Mucosa of gallbladder (tissue), 1 donor: ENCODE measurements at places on chromosomes 5 and 9.

GRCh38 chr5:106014262-106014661 is 1656.5 kb downstream of the EFNA5 start:
- no peak for DNase-seq

GRCh38 chr5:99032234-99033013 is 103.6 kb upstream of the CHD1 start:
- peak; percentile 75 for DNase-seq

DNA sequence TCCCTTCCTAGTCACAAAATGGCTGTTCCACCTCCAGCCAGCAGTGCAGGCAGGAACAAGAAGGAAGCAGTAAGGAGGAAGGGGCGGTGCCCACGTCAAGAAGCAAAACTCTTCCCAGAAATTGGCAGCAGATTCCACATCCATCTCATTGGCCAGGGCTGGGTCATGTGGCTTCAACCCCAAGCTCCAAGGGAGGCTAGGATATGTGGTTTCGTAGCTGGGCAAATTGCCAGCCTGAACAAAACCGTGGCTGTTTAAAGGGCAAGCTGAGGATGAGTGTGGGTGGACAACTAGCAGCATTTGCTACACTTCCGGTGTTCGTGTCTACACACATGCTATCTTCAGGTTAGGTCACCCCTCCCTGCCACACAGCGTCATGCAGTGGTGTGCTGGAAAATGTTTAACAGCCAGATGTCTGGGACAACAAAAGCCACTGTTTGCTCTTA is 92.1 kb upstream of the MAP1B start:
- DNase-seq = peak; percentile 78

DNA sequence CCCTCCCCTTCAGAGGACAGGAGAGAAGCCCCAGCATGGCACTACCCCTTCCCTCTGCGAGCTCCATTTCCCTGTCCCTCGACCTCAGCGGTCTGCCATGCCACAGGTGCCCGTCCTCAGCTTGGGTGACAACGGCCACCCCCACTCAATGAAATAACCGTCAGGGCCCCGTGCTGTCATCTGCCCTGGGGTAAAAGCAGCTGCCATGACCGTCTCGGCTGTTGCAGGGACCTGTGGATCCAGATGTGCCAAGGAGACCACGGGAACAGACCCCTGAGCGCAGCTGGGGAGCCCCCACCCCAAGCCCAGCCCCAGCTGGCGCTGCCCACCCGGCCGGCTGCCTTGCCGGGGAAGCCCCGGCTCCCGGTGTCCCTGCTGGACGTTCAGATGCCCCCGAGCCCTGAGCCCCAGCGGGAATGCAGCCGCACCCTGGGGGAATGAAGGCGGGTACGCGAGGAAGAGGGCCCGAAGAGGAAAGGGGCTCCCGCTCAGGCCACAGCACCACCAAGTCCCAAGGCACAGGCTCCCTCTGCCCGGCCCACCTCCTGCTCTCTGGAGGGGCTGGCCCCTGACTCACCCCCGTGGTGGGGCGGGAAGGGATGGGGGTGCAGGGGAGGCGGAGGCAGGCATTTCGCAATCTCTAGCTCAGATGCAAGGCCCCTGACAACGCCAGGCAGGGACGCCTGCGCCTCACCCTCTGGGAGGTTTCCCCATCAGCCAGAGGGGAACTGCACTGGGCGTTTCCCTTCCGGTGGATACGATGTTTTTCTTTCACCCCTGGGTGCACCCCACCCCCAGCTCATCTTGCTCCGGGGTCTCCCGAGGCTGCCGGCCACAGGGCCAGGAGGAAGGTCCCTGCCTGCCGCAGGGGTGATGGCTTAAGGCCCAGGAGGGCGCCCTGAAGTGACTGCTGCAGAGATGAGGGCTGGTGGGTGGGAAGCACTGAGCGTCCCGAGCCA is 49.2 kb downstream of the NACC2 start:
- no peak for DNase-seq

- no peak for DNase-seq
These were observed 7.5 kb downstream of the SLC6A19 start for GRCh38 chr5:1208743-1209488.

GRCh38 chr5:151663617-151664293 is 23.0 kb downstream of the SPARC start:
- peak; percentile 40 for DNase-seq

- no peak for DNase-seq
These were observed 9.1 kb downstream of the NIPAL4 start for GRCh38 chr5:157469073-157469472.

DNA sequence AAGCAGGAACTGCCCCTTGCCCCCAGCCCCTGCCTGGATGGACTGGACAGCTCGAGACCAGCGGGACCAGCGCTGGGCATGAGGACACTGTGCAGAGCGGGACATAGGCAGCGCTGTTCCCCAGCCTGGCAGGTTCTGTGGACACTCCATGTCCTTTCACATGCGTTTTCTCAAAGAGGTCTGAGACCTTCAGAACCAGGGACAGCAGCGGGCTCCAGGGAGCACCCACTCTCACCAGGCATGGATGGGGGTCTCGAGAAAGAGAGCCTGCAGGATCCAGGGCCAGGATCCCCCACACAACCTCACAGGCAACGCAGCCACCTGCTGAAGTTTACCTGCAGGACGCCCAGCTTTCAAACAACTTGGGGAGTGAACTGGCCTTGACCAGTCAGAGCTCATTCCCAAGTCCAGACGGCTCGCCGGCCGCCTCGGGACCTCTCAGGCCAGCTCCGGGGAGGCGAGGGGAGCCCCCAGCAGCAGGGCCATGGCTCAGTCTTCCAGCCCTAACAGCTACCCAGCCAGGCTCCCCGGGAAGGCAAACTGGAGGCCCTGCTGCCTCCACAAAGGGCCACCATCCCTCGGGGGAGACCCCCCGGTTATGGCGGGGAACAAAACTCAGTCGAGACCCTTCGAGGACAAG is 72.5 kb upstream of the SARDH start:
- no peak for DNase-seq

DNA sequence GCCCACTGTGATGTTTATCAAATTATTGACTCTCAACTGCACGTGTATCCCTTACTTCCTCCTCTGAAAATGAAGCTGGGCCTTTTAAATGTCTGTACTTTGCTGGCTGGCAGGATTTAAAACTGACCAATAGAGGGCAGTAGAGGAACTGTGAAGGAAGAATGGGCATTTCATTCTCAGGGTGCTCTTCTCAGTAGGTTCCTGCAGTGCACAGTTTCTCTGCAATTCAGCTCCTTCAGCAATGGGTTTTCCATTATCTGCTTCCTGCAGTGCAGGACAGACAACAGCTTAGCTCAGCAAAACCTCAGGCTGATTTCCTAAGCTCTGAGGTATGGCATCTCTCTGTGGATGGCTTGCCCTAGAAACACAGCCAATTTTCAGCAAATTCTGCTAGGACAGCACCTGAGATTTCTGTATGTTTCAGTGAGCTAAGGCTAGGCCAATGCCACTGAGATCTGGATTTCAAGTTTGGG is 298.4 kb upstream of the PRDM9 start:
- peak; percentile 19 for DNase-seq

- no peak for DNase-seq
These were observed 35.7 kb upstream of the LURAP1L start for GRCh38 chr9:12739014-12739652.

GRCh38 chr5:153400931-153401330 is 89.5 kb upstream of the GRIA1 start:
- no peak for DNase-seq

DNA sequence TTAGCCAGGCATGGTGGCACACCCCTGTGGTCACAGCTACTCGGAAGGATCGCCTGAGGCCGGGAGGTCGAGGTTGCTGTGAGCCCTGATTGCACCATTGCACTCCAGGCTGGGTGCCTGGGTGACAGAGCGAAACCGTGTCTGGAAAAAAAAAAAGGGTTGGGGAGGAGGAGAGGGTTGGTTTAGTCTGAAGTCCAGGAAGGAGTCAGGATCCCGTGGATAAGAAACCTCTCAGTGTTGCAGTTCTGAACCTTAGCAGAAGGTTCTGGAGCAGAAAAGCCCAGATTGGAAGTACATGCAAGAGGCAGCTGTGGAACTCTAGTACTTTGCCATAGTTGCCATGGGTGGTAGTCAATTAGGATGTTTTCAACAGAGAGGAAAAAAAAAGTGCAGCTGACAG is 125.2 kb upstream of the CPEB4 start:
- DNase-seq = no peak

GRCh38 chr5:30183795-30184194 is 1009.7 kb upstream of the CDH6 start:
- no peak for DNase-seq

DNA sequence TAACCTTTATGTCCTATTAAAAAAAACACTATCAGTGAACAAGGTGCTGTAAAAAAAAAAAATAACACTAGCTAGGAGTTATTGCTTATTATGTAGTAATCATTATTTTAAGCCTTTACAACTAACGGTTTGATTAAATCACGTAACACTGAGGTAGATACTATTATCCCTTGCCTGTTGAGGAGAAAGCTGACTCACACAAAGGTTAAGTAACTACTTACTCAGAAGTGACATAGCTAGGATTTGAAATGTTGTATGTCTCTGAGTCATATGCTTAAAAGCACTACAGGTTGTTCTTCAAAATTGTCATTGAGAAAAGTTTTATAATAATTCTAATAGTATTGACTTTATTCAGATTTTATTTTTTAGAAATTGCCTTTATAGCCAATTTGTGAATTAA is 8.8 kb downstream of the TENT2 start:
- no peak for DNase-seq

GRCh38 chr9:135835131-135835530 is 72.2 kb downstream of the CAMSAP1 start:
- DNase-seq = no peak

DNA sequence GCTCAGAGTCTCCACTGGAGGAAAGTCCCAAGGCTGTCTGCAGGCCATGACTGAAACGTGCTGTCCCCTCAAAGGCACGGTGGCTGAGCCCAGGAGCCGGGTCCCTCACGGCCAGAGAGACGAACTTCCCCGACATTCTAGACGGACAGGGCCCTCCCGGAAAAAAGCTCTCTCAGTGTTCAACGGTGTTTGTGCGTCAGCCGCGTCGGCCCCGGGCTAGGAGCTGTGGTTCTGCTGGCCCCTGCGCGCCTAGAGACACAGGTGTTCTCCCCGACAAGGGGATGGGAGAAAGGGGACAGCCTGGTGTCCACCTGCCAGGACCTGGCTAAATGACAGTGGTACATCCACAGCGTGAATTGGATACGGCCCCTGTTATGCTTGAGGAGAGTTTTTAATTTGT is 5.8 kb upstream of the GPSM1 start:
- no peak for DNase-seq

DNA sequence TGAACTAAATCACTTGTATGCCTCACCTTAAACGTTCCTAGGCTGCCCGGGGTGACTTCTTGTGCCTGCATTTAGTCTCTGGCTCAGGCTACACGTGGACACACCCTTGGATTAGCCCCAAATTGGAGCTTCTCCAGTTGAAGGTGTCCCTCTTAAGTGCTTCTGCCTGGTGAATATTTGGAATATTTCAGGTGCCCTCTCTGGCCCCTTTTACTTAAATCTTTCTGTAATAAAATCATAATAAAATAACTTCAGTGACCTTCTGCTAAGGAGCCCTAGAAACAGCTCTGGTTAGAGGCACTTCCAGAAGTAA is 74.3 kb upstream of the KLF9 start:
- DNase-seq = no peak

GRCh38 chr9:137750566-137750965 is 127.0 kb upstream of the CACNA1B start:
- DNase-seq = no peak

GRCh38 chr5:74919487-74919886 is 53.3 kb upstream of the FAM169A start:
- DNase-seq = no peak

DNA sequence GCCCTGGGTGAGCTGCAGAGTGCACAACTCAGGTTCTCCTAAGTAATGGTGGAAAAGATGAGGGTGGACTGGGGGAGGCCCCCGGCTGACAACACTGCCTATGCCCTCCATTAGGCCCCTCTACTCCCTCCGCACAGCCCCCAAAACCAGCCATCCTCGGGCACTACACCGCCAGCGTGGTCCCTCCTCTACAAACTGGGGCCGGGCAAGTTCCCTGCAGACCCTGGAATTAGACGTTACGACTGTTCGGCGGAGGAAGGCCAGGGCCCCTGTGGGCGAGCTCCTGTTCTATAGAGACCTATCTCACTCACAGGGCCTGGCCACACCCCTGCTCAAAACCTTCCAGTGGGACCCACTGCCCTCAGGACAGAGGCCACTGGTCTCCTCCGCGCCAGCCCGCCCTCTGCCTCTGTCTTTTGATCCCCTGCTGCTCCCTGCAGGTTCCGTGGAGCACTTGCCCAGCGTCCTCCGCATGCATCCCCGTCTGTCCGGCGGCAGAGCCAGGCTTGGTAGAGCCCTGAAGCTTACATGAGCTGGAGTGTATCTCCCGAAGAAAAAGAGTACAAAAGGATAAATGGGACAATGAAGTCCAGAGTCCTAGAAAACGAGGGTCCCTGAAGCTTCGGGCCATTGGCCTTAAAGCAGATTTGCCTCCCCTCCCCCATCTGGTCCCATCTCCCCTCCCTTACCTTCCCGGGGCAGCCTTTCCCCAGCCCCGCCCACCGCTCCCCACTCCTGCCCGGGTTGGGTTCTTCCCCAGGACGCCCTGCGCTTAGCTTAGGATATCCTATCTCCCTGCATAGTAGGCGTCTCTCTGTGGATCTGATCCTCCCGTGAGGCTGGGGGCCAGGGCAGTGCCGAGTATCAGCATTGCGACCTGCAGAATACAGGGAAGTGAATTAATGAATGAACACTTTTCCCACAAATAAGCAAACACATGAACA is 71.3 kb downstream of the HRH2 start:
- DNase-seq = no peak

GRCh38 chr5:160887780-160888179 is 35.8 kb upstream of the ATP10B start:
- no peak for DNase-seq

- no peak for DNase-seq
These were observed 14.8 kb downstream of the LVRN start for GRCh38 chr5:115977096-115977495.

GRCh38 chr9:88481933-88482332 is 53.0 kb upstream of the NXNL2 start:
- no peak for DNase-seq

GRCh38 chr9:127175764-127176163 is 53.3 kb upstream of the ANGPTL2 start:
- DNase-seq = no peak

GRCh38 chr5:147611483-147611882 is 101.6 kb upstream of the DPYSL3 start:
- DNase-seq = no peak

DNA sequence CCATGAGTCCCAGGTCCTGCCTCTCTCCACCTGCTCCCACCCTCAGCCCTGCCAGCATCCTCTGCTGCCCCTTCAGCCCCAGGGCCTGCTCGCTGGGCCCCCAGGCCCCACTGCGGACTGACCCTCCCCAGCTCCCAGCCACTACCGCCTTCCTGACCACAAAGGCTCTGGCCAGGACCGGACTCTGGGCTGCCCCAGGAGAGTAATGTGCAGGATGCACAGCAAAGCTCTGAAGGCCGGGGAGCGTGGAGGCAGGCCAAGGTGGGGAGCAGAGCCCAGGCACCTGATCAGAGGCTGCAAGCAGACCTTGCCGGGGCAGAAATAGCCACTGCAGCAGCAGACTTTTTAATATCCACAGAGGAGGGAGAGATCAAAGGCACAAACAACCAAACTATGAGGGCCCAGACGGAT is 27.9 kb downstream of the IPPK start:
- no peak for DNase-seq
